ENCODE measurements at places on chromosomes 6 and 20.

GRCh38 chr20:47843886-47844567, 58.7 kb upstream of the SULF2 start:
- DNase-seq: no peak

- no peak for DNase-seq
These were observed 98.5 kb downstream of the TFAP2A start for GRCh38 chr6:10316373-10316721.

GRCh38 chr6:155030148-155030720, 35.1 kb downstream of the TIAM2 start:
- no peak for DNase-seq

DNA sequence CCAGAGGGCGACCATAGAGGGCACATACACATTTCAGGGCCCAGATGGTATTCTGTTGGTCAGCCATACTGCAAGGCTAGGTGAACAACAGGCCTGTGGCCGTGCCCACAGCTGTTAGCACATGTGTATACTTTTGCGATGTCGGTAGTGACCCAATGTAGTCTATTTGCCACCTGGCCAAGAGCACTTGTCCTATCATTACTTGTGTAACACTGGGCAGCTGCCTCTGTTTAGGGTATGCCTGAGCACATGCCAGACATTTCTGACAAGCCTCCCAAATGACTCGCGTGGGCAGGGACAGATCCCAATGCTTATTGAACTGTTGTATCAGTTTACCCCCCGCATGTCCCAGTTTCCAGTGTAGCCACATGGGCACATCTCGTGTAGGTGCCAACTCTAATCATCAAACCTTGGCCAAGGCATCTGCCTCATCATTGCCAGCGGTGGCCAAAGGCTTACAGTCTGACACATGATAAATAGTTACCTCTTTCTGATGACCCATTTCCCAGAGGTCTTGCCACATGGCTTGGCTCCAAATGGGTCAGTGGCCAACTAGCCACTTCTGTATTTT, 74.4 kb upstream of the FBXL4 start:
- DNase-seq: no peak

- DNase-seq: no peak
These were observed 29.7 kb upstream of the TMX4 start for GRCh38 chr20:8049310-8049709.

- no peak for DNase-seq
These were observed 14.1 kb downstream of the NFATC2 start for GRCh38 chr20:51528263-51529027.

GRCh38 chr6:41638002-41638934, at the start of gene MDFI:
Gene MDFI, plus strand, starts transcription at chr6:41638468. Its CDS starts 282 bp downstream, at chr6:41638750.
- no peak for DNase-seq

- DNase-seq: no peak
These were observed 34.4 kb upstream of the C20orf144 start for GRCh38 chr20:33627577-33628216.

DNA sequence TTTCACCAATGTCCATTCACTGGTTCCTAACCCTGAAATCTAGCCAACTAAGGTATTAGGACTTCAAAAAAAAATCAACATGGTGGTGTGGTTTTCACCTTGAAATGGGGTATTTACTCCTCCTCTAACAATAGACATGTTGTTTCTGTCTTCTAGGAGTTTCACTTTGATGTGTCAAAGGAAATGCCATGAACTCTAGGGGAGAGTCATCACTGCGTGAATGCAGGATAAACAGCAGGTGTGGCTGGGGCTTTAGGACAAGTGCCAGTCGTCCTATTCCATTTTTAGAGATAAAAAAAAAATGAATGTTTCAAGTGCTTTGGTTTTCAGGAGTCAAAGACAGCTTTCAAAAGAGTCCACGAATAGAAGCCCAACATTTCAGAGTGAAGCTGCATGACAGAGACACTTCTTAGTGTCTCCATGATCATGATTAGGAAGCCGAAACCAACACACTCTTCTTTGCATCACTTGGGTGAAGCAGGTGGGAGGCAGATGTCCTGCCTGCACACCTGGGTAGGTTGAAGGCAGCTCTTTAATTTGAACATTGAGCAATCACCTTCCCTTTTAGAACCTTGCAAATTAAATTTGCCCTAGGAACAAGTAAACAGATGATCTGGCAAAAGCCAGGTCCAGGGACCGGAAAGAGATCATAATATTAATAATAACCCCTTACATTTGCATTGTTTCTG, 328.5 kb upstream of the PRDM1 start:
- no peak for DNase-seq

DNA sequence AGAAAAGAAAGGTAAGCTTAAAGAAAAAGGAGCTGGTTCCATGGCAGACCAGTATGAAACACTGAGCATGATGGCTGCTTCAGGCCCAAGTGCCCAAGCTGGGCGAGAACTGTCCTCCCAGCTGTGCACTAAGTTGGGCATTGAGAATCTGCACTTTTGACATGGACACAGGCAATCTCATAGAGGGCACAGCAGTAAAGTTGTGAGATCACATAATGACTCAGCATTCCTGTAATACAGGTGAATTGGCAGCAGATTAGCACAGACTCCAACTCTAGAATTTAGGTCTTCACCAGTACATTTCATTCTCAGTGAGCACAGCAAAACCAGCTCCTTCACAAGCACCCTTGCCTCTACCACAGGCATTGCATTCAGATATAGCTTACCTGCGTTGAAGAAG, 343.4 kb downstream of the PKHD1 start:
- no peak for DNase-seq

DNA sequence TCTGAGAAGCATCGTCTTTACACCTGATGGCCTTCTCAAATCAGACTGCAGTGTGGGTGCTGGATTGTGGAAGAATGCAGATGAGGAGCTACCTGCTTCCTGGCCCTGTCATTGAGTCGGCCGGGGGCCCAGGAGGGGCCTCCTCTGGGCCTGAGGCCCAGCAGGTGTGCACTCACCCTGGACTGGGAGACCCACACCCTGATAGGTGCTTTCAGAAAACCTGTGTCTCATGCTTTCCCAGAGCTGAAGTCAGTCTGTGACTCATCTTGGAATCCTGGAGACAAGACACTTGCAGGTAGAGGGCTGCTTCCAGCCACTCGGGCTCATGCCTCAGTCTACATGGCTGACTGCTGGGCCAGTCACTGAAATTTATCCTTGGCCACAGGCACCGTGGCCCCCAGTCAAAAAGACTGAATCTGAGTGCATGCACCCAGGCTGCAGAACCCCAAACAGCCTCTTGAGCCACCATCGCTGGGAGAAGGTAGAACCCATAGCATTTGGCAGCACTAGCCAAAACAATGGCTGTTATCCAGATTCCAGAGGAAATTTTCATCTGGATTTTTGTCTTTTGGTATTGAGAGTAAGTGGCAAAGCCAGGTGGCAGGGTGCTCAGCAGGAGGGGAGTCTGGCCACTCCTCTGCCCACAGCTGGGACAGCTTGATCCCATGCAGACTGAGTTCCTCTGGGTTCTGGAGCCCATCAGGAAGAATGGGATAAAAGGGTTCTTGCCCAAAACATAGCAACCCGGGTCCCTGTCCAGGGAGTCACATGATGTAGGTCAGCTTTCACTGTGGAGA, 182.0 kb upstream of the CST7 start:
- DNase-seq: no peak

- DNase-seq: no peak
These were observed 305.0 kb upstream of the POU3F2 start for GRCh38 chr6:98529364-98529763.

DNA sequence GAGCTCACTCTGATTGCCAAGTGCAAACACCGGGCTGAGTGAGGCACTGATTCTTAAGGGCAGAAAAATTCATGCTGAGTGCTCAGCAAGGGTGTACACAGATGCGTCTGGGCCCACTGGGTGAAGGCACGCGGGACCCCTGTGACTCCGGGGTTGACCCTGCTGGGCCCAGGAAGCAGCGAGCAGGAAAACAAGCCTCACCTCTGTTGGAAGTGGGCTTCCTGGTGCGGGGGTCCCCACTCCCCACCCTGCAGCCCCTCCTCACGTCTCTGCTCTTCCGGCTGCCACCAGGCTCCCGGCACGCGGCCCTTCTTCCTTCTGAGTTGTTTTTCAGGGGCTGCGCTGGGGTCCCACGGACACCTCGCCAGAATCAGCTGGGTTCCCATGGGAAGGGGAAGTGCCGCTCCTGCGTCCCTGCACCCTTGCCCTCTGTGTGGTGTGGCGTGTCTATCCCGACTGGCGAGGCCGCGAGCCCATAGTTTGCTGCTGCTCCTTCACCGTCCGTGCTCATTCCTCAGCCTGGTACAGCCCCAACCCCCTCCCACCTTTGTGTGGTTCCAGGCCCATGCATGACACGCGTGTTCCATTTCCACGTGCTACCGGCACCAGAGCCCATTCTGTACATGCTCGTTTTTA, 80.6 kb upstream of the BHLHE23 start:
- no peak for DNase-seq

GRCh38 chr6:129195643-129196042, 312.7 kb downstream of the LAMA2 start:
- no peak for DNase-seq

DNA sequence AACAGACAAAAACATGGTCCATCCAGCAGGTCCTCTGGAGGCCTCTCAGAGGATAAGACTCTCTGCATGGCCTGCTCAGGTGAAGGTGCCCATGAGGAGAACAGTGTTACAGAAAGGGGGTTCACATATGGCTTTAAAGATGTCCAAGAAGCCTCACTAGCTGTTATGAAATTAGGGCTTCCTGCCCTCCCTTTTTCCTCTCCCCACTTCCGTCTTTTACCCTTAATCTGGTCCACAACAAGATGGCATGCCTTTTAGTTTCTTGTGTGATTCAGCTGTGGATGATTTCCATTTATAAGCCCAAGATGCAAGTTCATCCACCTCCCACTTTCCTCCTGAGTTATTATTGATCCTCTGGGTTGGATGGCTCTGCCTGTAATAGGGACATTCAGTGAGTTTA, 14.0 kb downstream of the GCNT2 start:
- no peak for DNase-seq

DNA sequence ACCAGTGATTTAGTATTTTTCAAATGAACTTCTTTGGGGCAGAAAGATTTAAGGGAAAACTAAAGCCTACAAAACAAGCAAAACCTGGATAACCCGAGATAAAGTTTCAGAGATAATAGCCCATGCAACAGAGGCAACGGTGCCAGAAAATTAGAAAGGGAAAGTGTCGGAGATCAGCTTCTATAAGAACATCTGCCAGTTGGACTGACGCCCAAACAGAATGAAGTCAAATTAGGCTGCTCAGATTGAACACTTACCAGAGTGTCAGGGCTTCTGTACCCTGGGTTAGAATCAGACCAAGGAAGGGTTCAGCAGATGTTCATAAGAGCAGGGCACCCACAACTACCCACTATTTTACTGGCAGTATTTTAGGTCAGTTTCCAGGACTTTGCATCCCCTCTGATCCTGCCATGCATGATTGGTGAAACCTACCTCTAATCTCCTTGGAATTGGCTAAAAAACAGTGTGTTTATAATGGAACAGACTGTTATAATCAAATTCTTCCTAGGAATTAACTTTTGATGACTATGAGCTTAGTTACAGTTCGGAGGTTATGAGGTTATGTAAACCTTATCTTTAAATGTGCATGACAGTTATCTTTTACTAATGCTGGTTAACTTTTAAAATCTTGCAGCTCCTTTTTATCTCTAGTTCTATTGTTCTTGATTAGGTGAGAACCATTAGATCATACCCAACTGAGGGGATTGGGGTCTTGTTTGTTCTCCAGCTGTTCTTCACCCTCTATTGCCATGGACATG, 13.1 kb downstream of the BMP2 start:
- DNase-seq: no peak

DNA sequence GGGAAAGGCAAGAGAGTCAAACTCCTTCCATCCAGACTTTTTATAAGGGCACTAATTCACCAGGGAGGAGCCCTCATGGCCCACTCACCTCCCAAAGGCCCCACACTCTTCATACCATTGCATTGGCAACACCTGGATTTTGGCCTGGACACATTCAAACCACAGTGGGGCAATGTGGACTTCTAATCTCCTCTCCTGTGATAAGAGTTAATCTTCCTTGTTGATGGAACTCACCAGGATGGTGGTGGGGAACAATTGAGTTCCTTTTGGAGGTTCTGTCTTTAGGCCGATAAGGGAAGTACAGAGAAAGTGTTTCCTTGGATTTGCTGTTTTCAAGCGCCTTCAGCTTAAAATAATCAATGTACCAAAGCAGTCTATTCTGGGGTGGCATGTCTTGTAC, 268.7 kb downstream of the CD83 start:
- no peak for DNase-seq

GRCh38 chr6:73024598-73024997, 200.7 kb downstream of the KHDC1L start:
- DNase-seq: no peak

- DNase-seq: no peak
These were observed 86.4 kb downstream of the FKBP5 start for GRCh38 chr6:35602133-35602946.

- no peak for DNase-seq
These were observed 3.6 kb upstream of the OSTM1 start for GRCh38 chr6:108078191-108078590.

DNA sequence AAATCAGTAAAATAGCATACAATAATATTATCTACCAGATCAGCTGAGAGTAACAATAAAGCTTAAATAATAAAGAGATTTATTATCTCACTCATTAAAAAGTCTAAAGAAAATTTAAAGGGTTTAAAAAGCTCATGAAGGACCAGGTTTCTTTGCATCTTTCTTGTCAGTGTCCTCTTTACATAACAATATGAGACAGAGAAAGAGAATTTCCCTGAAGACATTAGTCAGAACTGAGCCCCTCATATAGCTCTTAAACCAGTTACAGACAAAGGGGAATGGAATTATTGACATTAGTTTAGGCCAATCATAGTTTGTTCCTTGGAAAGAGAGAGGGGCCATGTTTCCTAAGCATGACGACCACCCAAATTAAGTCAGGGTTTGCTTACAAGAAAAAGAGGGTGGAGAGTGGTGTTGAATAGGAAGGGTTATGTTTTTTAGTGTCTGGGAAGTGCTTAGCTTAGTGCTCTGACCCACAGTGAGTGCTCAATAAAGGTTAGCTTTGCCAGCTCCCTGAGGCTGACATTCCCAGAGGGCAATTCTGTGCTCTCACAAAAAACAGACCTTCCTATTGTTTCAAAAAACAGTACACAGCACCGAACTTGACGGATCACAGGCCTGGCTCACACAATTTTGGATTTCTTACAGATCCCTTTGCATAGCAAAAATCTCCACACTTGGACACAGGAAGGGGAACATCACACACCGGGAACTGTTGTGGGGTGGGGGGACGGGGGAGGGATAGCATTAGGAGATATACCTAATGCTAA, 3.6 kb upstream of the PLCB1 start:
- no peak for DNase-seq

GRCh38 chr6:167462514-167463312, 137.8 kb downstream of the TTLL2 start:
- DNase-seq: no peak

Data from hematopoietic multipotent progenitor cell treated with erythropoietin and hydrocortisone succinate and interleukin-3 and kit ligand, for 17 days (in vitro differentiated cells).